M059J (cell line): ENCODE measurements at places on chromosomes 5 and 9.

- no peak for DNase-seq
Observed at GRCh38 chr5:37631939-37632338, 207.9 kb downstream of the GDNF start.

- no peak for DNase-seq
Observed at GRCh38 chr5:109387408-109387974, 22.3 kb downstream of the PJA2 start.

- no peak for DNase-seq
Observed at GRCh38 chr5:127924606-127925005, 159.0 kb upstream of the SLC12A2 start.

- no peak for DNase-seq
Observed at GRCh38 chr9:82489201-82489821, 500.7 kb downstream of the SPATA31D1 start.

DNA sequence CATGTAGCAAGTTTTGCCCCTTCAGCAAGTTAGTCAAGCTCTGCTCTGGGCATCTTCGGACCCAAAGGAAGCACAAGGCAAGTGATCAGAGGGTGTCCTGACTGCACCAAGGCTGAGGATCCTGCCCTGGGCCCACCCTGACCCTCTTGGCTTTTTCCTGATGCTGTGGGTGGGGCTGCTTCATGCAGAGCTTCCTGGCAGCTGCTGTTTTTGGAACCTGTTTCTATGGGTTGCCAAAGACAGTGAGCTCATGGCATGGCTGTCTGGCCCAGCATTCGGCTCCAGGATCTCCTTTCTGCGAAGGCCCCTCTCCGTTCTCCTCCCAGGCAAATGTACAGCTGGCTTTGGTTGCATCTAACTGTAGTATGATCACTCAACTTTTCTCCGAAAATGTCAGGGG, 497.9 kb downstream of the ARHGEF28 start:
- DNase-seq, result no peak

GRCh38 chr9:134171316-134172197, 7.2 kb upstream of the RNU6ATAC start:
- DNase-seq, result peak; percentile 93
